Renal cortex interstitium (tissue), 15 donors: ENCODE measurements at places on chromosomes 2 and 18. TPM values are rescaled to one million over a fixed set of nuclear protein-coding genes. Genes with fewer than 3 reads are reported as not detected.

DNA sequence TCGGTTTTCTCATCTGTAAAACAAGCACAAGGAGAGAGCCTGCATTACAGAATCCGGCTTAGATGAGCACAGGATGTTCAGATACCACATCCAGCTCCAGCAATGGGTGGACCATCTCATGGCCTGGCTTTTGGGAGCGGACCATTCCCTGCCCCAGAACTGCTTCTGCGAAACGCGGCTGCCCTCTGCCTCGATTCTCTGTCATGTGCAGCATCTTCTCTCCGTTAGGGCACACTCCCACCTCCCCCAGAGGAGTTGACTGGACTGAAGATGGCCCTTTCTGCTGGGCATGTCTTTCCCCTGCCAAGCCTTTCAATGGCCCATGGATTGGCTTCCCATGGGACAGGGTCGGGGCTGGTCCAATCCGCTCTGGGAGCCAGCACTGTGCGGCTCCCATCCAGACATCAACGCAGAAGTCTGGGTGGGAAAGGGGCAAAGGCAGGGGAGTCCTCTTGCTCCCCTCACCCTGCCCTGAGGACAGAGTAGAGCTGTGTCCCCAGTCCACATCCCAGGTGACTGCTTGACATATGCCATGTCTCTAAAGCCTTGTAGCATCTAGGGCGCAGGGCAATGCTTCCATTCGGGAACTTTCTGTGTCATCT, 14.3 kb upstream of the FAHD2A start:
- no peak for DNase-seq

Gene COL3A1
- 1,302 TPM for polyA plus RNA-seq

Gene MYO7B
- 33.3 TPM for polyA plus RNA-seq

Gene VSNL1
- polyA plus RNA-seq = 4.2 TPM

Gene ZNF236
- polyA plus RNA-seq = 10.1 TPM

DNA sequence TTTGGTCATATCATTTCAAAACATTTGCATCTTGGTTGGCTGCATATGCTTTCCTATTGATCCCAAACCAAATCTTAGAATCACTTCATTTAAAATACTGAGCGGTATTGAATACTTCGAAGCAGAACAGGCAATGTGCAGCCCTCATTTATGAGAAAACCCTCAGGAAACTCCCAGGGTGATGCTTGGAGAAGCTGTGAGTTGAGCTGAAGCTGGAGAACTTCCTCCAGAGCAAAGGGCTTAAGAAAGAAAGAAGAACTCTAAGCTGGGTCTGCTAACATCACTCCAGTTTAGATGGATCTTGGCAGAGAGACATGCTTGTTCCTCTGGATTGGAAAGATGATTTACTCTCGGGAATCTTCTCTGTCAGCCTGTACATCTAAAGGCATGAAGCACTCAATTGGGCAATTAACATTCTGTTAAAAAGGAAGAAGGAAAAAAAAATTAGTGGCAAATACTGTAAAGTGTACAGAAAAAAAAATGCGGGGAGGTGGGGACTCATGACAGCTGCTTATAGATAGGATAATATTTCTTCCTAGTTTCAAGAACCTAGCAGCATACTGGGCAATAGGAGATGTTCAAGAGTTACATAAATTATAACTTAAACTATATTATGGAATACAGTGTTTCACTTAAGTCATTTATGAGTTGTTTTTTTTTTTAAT, 49.5 kb downstream of the ATIC start:
- DNase-seq = no peak

Gene ST6GAL2
- 22.5 TPM for polyA plus RNA-seq

DNA sequence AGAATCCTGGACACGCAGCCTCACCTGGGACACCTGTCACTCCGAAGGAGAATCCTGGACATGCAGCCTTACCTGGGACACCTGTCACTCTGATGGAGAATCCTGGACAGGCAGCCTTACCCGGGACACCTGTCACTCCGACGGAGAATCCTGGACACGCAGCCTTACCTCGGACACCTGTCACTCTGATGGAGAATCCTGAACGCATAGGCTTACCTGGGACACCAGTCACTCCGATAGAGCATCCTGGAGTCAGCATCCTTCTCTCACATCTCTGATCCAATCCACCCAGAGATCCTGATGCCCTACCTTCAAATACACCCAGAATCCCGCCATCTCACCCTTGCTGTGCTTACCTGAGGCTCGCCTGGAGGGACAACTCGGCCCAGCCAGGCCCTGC, 154.9 kb downstream of the NDUFA10 start:
- DNase-seq = no peak

- no peak for DNase-seq
Observed at GRCh38 chr2:137862651-137863050, 101.6 kb upstream of the HNMT start.

- no peak for DNase-seq
Observed at GRCh38 chr2:118696786-118697465, 150.5 kb downstream of the EN1 start.

DNA sequence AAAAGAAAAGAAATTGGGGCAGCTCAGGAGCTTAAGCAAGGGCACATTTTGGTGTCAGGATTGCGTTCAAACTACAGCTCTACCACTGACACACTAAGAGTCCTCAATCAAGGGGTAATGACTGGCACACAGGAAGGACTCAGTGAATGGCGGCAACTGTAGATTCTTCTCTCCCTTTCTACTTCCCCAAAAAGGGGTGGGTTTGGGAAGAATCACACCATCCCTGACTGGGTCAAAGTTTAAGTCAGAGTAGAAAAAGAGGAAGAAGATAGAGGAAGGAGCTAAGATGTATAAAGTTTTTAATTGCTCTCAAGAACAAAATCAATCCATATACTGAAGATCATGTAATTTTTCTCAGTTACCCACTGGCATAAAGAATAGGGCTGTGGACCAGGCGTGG, 2.6 kb downstream of the NLRC4 start:
- DNase-seq = no peak

GRCh38 chr2:88114889-88115288, 13.0 kb downstream of the FABP1 start:
- DNase-seq = no peak

Gene TNP1
- not detected for polyA plus RNA-seq

Gene SRD5A2
- 0.06 TPM for polyA plus RNA-seq

Gene PJVK
- 7.1 TPM for polyA plus RNA-seq

DNA sequence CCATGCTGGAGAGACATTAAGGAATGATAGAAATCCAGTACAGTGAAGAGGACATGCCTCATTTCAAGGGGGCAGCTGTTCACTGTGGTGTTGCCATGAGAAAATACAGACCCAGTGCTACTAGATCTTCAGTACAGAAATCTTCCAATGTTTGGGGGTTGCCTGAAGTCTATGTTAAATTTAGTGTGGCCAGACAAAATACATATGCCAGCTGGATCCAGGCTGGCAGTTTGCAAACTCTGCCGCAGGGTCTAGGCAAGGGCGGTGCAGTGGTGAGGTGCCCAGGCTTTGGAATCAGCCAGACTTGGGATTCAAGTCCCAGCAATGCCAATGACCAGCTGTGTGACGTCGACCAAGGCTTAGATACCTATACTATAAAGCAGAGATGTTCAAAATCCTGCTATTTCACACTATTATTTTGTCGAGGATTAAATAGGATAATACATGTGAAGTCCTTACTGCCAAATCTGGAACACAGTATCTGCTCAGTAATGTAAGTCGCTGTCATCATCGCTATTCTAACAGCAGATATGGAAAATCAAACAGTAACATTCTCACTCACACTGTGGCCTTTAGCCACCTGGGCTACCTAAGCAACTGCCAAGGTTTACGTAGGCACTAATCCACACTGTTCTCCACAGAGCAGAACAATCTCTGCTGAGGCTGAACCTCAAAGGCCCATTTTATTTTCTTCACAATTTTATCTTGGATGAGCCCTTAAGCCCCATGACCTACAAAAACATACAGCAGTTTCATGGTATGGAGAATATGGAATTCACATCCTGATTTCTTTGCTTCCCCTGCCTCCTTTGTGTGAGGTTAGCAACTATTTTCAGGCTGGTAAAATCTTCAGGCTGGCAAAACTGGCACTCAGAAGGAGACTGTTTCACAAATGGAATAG, 5.9 kb upstream of the TMSB10 start:
- DNase-seq = no peak

Gene BCL2
- polyA plus RNA-seq = 26.8 TPM

DNA sequence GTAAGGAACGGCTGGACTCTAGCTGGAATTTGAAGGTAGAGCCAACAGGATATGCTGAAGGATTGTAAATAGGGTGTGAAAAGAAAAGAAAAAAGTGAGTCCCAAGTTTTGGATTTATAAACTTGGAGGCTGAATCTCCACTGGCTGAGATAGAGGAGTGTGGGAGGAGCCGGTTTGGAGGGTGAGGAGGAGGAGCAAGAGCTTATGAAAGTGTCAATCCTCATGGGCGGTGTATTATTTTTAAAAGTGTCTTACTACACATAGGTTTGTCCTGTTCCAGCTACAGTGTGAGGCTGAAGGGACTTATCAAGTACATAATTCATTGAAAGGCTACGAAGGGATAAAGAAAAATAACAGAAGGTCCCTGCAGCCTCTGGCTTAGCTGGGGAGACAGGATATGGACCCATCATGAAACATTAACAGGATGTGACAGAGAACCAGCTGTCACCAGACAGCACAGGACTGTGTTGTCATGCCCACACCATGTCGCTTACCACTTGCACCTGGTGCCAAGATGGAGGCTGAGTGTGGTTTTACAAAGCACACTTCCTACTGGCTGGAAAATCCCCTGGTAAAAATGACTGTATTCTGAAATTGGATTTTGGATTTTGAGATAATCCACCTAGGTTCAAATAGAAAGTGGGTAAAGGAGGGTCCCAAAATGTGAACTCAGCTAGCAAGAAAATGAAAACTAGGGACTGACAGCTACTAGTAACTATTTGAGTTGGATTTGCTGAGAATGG, 2.5 kb upstream of the MREG start:
- no peak for DNase-seq

GRCh38 chr2:235319095-235319494, 174.7 kb upstream of the AGAP1 start:
- DNase-seq = no peak

DNA sequence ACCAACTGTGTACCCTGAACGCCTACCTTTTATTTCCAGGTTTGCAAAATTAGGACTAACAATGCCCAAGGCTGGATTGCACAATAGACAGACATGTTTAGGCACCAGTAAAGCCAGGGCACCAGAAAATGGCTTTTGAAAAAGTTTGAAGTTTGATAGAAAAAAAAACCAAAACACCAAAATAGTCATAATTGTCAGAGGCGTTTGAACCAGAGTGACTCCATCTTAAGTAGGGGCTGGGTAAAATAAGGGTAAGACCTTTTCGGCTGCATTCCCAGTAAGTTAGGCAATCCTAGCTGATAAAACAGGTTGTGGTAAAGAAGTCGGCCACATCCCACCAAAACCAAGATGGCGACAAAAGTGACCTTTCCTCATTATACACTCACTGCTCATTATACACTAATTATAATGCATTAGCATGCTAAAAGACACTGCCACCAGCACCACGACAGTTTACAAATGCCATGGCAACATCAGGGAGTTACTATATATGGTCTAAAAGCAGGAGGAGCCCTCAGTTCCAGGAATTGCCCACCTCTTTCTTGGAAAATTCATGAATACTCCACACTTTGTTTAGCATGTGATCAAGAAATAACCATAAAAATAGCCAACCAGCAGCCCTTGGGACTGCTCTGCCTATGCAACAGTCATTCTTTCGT, 105.1 kb upstream of the MSH2 start:
- no peak for DNase-seq

Gene COLEC12
- polyA plus RNA-seq = 26.3 TPM

DNA sequence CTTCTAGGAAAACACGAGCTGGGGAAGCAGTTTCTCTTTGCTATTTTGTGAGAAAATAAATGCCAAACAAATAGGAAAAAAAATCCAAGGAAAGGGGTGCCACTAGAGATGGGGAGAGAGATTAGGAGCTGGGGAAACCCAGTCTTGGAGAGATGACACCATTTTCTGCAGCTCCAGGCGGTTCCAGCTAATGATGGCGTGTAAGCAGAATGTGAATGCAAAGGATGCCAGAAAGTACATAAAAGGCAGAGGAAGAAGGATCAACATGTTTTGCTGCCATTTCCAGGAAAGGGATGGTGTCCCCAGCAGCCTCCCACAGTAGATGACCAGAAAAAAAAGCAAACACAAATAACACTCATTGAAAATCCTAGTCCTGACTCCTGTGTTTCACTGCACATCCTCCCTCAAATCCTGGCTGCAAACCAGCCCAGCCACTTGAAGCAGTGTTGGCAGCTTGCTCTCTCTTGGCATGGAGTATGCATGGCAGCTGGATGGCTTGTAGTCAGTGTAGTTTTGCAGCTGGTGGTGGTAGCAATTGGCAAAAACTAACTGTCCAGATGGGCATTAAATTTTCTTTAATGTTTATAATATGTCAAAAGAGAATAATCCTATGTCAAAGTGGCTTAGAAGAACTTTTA, 93.6 kb downstream of the FTCDNL1 start:
- no peak for DNase-seq

DNA sequence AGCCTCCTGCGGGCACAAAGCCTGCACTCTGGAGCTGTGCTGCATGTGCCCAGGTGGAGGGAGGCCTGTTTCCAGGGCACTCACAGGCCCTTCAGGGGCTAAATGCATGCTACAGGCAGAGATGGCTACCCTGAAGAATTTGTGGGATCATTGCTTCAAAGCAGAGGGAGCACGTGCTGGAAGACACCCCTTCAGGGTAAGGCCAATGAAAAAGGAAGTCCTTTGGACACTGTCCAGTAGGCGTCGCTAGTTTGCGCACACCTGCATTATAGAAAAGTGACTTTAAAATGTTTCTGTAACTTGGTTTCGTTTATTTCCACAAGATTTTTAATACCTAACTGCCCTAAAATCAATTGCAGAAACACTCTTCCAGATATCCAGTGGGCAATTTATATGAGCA, 325.3 kb downstream of the ZNF516 start:
- no peak for DNase-seq
